ENCODE measurements at places on chromosomes 2 and 18.

- DNase-seq = no peak
Observed at GRCh38 chr2:44100351-44100750, 68.3 kb upstream of the PPM1B start.

GRCh38 chr2:52127527-52127926, 1095.6 kb upstream of the NRXN1 start:
- DNase-seq = no peak

GRCh38 chr18:40769786-40770185, 1185.2 kb upstream of the PIK3C3 start:
- no peak for DNase-seq

- no peak for DNase-seq
Observed at GRCh38 chr2:105188343-105188742, 53.2 kb upstream of the GPR45 start.

- DNase-seq = no peak
Observed at GRCh38 chr2:178271629-178272333, 77.5 kb downstream of the OSBPL6 start.

DNA sequence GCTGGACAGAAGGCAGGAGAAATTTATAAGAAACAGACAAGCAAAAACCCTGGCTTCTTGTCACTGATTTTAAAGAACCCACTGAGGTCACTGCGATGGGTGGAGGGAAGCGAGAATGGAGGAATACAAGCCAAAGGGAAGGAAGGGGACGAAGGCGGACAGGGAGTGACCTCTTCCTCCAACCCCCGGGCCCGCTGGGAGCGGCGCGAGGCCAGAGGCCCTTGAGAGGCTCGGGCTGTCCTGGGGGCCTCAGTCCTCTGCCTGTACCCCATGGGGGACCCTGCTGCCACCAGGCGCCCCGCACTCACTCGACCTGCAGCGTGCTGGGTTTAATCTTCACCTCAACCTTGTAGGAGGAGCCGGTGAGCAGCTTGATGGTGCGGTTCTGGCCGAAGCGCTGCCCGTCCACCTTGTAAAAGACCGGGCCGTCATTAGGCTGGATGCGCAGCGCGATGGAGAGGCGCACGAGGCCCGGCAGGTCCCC, 793 bp downstream of the CNRIP1 start:
- no peak for DNase-seq

DNA sequence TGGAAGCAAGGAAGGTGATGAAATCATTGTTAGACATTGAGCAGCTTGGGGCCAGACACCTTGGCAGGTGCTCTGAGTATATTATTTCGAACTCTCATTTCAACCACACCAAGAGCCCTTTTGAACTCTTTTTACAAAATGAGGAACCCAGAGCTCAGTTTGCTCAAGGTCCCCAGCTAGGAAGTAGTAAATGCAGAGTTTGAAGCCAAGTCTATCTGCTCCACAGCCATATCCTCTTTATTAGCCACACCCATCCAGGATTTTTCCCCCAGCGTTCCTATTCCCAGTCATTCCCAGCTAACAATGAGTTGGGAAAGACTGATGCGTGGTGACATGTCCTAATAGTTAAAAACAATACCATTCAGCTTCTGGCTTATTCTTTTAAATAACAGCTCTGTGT, 40.2 kb downstream of the SEMA4F start:
- DNase-seq = no peak

Measured in H7 (cell line).